HT1080 (cell line): ENCODE measurements at places on chromosomes 3 and 15.

DNA sequence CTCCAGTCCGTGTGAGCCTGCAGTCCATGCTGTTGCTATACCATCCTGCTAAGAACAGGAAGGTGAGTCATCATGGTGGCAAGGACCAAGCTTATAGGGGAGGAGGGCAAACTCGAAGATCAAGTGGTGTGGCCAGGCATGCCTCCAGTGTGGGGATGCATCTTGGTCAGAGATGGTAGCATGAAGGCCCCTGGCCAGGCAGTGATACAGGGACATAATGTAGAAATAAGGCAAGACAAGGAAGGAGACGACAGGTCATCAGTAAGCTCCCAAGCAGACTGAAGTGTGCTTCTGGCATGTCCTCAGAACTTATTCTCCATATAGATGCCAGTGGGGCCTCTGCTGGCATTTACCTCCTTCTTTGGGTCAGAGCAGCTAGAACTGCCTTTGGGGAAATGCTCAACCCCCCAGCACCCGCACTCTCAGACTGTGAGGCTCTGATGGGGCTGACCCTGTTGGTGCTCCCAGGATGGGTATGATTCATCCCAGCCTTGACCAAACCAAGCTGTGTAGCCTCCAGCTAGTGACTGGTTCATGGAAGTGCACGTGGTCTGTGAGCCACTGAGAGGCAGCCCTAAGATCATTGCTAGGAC lies 52.5 kb upstream of the ATP2B2 start:
- DNase-seq, result peak; percentile 78

DNA sequence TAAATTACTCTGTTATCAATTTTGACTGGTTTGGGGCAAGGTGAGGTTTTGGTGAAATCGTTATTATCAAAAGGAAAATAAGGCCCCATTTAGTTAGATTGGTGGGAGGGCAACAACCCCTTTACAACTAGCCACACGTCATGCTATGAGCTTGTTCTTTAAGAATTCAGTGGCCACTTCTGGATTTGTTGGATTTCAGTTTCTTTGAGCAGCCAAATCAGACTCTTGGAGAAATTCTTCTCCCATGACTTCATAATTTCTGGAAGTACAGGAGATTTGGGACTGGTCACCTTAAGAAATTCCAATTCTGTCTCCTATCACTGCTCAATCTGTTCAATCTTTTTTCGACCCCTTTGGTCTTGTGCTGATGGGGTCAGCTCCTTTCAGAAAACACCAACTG lies 14.8 kb upstream of the WNT5A start:
- no peak for DNase-seq

DNA sequence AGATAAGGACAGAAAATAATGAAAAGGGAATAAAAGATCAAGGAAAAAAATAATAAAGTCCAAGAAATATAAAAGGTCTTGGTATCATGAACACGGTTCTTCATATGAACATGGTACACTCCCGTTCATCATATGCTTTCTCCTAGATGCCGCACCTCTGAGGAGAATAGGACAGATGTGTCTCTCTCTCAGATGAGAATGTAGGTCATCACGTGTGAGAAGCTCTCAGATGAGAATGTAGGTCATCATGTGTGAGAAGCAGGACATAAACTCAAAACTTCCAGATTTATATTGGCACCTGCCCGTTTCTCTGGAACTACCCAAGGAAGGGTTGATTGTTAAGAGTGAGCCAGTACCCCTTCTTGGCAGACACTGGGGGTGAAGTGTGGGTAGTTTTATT lies 29.9 kb upstream of the IQCF6 start:
- no peak for DNase-seq

- peak; percentile 64 for DNase-seq
These were observed 58.1 kb upstream of the AGBL1 start for GRCh38 chr15:86021281-86022264.

GRCh38 chr15:65026756-65027155 lies 2.7 kb downstream of the MTFMT start:
- DNase-seq, result no peak

DNA sequence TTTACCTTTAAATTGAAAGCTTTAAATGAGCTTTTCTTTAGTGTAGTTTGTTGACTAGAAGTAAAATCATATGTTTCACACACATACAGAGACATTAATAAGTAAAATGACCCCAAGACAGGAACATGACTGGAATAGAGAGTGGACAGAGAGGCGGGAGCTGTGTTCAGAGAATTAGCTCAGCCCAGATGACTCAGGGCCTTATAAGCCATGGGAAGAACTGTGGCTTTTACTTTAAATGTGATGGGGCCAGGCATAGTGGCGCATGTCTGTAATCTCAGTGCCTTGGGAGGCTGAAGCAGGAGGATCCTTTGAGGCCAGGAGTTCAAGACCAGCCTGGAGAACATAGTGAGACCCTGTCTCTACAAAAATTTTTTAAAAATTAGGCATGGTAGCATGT lies 26.7 kb downstream of the SACM1L start:
- DNase-seq, result peak; percentile 28

DNA sequence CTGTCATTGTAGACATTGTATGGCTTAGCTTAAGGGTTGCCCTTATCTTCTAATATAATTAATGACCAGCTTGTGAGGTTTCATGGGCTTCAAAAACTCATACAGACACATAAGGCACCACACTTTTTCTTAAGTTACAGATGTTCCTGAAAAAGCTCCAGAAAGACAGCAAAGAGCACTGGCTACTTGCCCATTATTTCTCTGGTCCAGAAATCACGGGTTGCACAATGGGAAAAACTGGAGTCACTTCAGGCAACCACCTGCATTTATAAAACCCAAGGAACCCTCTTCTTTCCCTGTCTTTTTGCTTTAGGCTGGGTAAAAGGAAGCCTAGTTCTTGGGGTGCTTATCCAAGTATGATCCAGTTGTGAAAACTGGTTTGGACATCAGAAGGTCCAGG lies 2.3 kb upstream of the COL6A6 start:
- no peak for DNase-seq

DNA sequence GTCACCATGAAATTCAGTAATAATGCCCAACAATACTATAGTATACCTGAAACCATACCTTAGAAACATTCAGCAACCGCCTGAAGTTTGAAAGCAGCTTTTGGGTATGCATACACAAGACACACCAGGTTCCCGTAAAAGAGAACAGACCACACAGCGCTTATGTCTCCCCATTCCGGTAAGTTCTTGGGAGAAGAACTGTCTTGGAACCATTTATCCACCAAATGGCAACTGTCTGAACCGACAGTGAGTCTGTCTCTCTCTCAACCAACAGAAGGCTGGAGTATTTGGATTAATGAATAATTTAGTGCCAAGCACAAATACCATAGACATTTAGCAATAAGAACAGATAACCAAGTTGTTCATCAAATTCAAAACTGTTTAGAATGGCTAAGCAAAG lies 7.6 kb downstream of the RGMA start:
- DNase-seq, result no peak

DNA sequence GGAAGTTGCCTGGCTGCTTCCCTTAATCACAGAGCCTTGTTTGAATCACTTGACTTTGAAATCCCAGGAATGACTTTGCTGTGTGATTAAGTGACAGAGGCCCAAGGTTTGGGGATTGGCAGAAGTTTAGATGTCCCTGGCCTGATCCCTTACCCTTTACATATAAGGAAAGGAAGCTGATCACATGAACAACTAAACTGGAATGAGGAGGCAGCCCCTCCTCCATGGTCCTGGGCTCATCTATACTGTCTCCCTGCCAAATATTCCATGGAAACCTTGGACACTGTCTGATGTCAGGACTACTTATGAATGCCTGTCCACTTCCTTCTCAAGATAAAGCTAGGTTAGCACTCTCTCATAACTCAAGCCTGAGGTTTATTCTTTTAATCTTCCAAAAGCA lies 181.3 kb upstream of the CTDSPL start:
- DNase-seq, result no peak

- no peak for DNase-seq
These were observed 78.6 kb downstream of the PEX5L start for GRCh38 chr3:179958143-179958542.

GRCh38 chr3:115652738-115653137 lies 29.4 kb downstream of the GAP43 start:
- DNase-seq, result no peak

- no peak for DNase-seq
These were observed 12.6 kb downstream of the CEP152 start for GRCh38 chr15:48798319-48798718.

DNA sequence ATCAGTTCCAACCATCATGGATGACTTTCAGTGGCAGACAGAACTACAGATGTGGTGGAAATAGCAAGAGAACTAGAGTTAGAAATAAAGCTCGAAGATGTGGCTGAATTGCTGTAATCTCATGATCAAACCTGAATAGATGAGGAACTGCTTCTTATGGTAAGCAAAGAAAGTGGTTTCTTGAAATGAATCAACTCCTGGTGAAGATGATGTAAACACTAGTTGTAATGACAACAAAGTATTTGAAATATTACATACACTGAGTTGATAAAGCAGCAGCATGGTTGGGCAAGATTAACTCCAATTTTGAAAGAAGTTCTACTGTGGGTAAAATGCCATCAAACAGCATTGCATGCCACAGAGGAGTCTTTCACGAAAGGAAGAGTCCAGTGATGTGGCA lies 131.7 kb upstream of the FAM3D start:
- no peak for DNase-seq

DNA sequence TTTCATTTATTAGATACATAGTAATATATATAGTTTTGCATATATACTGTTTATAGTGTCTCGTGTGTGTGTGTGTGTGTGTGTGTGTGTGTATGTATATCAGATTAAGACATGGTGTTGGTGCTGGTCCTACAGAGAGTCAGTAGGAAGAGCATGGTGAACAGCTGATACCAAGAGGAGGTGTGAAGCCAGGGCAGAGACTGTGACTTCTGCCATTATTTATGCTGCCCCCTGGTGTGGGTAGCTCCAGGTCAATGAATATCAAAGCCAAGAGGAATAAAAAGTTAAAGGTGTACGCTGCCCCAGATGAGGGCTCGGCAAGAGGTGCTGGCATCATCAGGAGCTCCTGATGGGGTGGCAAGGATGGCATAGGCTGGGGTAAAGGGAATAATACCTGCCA lies 299.5 kb upstream of the RASGRP1 start:
- no peak for DNase-seq

GRCh38 chr15:31277335-31278060 lies 49.1 kb upstream of the KLF13 start:
- DNase-seq, result no peak

DNA sequence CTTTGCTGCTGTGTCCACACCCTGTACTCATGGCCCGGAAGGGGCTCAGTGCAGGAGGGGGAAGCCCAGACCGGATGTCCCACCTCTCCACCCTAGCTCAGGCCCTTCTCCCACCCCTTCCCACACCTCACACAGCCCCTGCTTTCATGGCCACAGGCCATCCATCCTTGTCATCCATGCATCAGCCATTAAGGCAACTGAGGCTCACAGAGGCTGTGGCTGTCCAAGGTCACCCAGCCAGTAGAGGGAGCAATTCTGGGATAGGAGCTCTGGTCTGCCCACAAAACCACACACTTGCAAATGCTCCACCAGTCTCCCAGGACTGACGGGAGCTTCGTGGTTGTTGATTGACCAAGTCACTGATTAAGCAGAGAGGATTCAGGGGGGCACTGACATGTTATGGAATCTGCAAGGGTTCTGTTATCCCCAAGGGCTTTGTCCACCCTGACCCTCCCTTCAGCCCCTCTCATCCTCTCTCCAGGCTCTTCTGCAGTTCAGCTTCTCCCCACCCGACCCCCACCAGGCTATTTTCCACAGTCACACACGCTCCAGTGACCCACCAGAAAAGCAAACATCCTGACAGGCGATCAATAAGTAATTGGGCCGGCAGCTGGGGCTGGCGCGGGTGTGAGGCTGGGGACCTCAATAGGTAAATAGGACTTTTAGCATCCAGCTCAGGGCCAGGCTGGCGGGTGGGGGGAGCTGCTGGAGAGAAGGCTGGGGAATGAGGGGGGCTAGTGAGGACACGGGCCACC lies 15.1 kb downstream of the LINGO1 start:
- no peak for DNase-seq

DNA sequence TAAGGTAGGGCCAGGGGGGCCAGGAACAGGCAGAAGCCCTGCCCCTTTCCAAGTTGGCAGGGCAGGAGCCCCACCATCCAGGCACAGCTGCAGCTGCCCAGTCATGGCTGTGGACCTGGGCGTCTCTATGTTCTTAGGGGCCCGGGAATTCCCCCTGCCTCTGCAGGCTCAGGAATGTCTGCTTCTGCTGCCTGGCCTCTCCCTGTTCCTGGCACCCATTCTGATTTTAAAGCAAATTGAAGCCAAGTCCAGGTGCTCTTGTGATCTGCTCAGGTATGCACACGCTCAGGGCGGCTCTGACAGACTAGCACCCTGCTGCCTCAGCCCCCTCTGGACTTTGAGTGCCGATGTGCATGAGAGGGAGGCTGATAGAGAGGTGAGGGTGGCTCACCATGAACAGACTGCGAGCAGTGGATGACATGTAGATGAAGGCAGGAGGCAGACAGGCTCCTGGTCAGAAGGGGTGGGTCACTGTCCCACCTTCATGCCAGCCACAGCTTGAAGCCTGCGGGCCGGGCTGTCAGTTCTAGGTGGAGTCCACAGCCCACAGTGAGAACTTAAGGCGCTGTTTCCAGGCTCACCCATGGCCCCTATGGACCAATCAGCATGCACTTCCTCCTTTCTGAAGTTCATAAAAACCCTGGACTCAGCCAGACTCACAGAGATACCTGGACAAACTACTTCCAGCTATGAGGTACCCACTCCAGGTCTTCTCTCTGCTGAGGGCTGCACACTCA lies 747.8 kb upstream of the GBE1 start:
- no peak for DNase-seq

DNA sequence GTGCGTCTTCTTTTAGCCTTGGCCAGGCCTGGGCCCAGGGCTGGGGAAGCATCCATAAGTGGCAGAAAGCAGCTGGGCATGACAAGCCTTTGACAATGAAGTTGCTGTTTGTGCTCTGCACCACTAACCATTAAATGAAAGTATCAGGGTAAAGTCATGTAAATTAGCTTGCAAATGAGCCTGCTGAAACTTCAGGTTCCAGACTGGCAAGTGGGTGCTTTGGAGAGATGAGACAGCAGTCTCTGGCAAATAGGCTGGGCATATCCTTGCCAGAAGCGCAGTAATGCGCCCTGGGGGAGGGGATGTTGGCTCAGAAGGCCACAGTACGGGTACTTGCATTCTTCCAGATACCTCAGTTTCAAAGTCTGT lies 40.7 kb downstream of the RAB6B start:
- no peak for DNase-seq

DNA sequence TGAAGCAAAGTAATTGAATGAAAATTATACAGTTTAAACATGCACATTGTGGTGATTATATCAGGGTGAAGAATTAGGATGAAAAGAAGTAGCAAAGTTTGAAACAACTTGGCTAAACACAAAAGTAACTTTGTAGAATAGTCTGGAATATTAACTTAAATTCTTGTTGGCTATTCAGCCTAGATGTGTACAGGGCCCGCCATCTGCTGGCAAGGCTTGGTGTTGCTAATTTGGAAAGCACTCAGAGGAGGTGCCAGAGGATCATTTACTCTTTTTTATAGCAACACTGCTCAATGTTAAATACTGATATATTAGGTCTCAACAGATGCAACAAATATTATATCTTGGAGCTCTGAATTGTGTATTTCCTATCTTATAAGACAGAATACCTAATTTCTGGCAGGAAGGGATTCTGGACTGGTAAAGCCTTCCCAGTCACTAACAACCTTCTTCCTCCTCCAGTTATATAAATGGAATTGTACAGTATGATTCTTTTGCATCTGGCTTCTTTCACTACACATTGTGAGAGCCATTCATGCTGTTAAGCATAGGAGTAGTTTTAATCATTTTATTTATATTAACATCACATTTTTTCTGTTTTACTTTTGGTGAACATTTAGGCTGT lies 36.1 kb downstream of the TTC23 start:
- peak; percentile 56 for DNase-seq

- no peak for DNase-seq
These were observed 63.5 kb downstream of the KAT2B start for GRCh38 chr3:20103731-20104130.

GRCh38 chr3:152272771-152273242 lies 4.1 kb downstream of the MBNL1 start:
- no peak for DNase-seq
